Iris pigment epithelial cell (primary cell): ENCODE measurements at places on chromosomes 7 and 10.

- DNase-seq, result no peak
Observed at GRCh38 chr10:44047361-44047760, 337.5 kb downstream of the CXCL12 start.

DNA sequence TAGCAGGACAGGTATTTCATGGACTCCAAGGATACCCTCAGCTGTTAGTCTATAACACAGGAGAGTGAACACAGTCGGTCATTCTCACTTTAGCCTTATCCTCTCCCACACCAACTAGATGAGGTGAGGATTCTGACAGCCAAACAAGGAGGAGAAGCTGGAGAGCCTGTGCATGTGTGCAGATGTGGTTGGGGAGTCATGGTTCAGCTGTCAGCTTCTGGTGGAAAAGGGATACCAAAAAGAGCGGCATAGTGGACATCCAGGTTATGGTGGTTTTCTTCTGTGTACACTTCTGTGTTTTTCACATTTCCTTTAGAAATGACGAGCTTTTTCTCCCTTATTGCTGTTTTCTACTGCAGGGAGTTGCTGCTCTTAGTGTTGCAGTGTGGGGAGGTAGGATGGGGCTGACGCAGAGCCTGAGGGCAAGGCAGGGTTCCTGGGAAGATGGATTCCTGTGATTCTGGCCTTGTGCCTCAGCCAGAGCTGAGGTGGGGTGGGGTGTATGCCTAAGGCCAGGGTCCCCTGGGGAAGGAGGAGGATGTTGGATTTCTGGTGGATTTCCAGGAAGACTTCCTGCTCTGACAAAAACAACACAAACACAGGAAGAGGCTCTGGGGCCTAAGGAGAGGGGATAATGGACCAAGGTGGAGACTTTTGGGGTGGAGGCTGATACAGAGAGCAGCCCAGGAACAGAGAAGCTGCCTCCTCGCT lies 26.6 kb downstream of the PLAU start:
- DNase-seq, result no peak

GRCh38 chr7:24869572-24869971 lies 110.4 kb downstream of the OSBPL3 start:
- peak; percentile 34 for DNase-seq

- no peak for DNase-seq
Observed at GRCh38 chr10:80252296-80252887, 37.1 kb downstream of the MAT1A start.

GRCh38 chr10:5089865-5090264 lies 4.3 kb upstream of the AKR1C3 start:
- peak; percentile 65 for DNase-seq

- no peak for DNase-seq
Observed at GRCh38 chr7:30157204-30157603, 22.4 kb downstream of the MTURN start.

DNA sequence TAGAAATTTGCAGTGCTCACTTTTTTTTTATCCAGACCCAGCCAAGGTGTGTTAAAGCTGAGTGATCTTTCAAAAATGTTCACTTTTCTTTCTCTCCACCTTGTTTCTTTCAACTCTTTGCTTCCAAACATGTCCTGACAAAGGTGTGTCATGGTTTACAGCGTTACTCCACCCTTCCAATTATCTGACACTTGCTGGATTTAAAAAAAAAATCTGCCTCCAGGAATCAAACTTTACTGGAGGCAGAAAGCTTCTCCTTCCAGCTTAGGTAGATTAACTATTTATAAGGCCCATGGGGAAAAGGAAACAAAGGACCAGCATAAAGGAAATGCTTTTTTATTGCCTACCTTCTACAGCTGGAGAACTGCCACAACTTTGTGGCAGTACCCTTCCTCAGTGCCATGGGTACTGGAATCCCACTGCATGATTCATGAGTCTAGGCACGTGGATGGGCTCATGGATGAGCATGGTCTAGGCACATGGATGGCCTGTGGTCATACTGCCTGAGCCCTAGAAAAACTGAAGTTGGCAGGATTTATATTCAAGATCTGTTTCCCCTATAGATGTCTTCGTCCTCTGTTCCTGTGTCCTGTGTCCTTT lies at the start of gene COL17A1:
Gene COL17A1 (minus strand): TSS at position 80 of the 600 bp plus-strand sequence. CDS start 5,207 bp downstream, outside the sequence.
- no peak for DNase-seq

DNA sequence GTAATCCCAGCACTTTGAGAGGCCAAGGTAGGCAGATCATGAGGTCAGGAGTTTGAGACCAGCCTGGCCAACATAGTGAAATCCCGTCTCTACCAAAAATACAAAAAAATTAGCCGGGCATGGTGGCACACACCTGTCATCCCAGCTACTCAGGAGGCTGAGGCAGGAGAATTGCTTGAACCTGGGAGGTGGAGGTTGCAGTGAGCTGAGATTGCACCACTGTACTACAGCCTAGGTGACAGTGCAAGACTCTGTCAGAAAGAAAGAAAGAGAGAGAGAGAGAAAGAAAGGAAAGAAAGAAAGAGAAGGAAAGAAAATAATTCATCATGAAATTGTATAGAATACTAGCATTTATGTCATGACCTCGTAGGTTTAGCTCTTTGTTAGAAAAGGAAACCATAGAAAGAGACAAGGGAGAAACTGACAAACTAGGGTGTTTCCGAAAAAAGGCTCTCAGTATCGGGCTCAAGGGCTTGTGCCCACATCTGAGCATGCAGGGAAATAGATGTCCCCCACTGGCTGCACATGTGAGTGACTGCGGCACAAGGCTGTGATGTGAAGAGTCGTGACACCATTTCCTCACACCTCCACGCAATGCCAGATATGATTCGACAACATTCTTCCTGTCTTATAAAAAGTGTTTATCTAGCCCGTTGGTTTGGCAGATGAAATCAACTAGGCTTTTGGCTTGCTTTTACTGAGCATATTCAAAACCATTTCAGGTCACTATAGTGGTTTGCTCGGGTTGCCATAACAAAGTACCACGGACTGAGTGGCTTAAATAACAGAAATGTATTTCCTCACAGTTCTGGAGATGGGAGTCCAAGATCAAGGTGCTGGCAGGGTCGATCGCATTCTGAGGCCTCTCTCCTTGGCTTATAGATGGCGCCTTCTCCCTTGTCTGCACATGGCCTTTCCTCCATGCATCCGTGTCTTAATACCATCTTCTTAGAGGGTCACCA lies 2.0 kb downstream of the SRGN start:
- DNase-seq, result peak; percentile 81

GRCh38 chr7:131557652-131558385 lies 1.4 kb upstream of the PODXL start:
- DNase-seq, result no peak

DNA sequence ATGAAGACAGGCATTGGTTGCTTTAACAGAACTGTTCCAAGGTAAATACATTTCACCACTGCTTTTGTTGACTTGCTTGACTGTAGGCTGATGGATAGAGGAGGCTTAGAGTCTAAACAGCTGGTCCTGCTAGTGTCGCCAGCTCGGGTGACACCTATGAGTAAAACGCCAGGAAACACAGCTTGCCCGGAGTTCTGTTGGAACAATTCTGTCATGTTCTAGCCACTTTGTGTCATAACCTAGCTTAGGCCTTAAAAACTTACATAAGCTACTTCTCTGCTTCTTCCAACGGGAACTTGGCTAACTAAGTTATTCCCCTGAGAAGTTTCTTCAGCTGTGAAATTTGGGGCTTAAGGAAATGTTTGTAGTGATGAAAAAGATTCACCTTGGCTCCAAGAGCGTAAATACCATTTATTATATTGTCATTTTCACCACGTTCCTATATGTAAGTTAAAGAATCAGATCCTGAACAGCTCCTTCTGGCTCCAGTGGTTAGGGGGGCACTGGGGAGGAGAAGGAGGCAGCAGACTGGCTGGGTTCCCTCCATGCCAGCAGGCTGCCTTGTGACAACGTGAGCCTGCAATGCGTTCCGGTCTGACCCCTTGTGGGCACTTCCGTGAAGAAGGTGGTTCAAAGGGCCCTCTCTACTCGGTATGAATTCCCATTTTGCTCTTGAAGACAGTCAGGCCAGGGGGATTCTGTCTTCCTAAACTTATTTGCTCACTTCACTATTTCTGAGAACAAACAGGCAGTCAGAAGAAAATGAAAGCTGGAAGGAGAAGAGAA lies 253.2 kb downstream of the BMPER start:
- no peak for DNase-seq

- no peak for DNase-seq
Observed at GRCh38 chr7:104548861-104549260, 220.5 kb downstream of the LHFPL3 start.

DNA sequence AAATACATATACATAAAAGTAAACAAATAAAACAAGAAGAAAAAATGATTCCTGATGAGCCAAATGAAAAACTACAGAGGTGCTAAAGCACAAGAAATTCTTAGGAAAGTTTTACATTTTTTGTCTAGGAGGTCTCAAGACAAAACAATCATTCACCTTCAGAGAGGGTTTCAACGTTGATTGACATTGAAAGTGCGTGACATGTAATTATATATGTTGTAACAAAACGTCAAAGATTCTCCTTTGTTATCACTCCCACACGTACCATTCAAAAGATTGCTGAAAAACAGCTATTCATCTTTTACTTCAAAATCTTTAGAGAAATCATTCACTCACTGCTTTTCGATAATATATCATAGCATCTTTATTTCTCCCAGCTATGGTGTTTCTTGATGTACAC lies 375.9 kb downstream of the NEBL start:
- DNase-seq, result no peak

- no peak for DNase-seq
Observed at GRCh38 chr7:158176561-158177173, 411.0 kb downstream of the PTPRN2 start.

- no peak for DNase-seq
Observed at GRCh38 chr10:103692952-103693811, 162.2 kb downstream of the SH3PXD2A start.

DNA sequence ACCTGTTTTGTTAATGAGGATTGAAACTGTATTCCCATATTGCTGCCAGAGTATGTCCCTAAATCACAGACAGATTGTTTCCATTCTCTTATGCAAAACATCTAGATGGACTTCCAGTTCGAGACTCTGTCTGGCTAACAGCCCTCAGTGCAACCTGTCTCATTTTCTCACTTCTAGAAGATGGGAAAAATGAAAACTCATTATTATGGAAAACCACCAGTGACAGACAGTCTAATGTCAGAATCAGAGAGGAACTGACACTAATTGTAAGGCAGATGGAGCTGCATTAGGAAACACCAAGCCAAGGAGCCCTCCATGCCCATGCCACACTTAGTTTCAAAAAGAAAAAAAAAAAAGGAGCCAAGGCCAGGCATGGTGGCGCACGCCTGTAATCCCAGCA lies 61.6 kb downstream of the NPSR1 start:
- no peak for DNase-seq

GRCh38 chr7:120521761-120522737 lies 249.1 kb downstream of the KCND2 start:
- no peak for DNase-seq

DNA sequence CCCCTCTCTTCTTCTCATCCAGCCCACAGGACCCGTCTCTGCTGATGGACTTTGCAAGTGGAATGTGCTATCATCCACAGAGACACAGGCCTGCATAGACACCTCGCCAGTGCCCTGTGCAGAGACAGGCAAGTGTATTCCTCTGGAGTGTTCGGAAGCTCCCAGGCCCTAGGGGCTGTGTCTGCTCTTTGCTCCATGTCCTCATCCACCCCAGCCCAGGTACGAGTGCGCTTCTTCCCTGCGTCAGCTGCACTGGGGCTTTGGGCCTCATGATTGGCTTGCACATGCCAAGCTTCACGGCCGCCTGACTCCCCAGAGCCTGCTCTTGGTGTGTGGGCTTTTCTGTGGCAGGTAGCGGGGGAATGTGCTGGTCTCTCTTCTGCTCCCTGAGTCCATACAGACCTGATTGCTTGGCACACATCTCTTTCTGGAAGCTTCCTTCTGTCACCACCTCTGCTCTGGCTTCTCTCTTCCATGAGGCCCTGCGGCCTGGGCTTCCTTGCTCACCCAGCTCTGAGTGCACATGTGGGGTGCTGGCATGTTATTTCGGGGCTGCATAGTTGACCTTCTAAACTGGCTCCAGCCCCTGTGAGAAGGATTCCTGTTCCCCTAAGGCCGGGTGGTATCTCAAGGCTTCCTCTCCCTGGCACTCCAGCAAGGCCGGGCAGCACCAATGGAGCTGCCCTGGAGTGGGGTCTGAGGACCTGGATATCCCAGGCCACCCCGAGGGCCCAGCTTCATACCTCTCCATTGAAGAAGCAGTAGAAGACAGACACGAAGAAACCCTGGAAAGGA lies 27.8 kb downstream of the CRHR2 start:
- DNase-seq, result no peak

GRCh38 chr10:128730922-128731321 lies 604.7 kb upstream of the MKI67 start:
- DNase-seq, result no peak

DNA sequence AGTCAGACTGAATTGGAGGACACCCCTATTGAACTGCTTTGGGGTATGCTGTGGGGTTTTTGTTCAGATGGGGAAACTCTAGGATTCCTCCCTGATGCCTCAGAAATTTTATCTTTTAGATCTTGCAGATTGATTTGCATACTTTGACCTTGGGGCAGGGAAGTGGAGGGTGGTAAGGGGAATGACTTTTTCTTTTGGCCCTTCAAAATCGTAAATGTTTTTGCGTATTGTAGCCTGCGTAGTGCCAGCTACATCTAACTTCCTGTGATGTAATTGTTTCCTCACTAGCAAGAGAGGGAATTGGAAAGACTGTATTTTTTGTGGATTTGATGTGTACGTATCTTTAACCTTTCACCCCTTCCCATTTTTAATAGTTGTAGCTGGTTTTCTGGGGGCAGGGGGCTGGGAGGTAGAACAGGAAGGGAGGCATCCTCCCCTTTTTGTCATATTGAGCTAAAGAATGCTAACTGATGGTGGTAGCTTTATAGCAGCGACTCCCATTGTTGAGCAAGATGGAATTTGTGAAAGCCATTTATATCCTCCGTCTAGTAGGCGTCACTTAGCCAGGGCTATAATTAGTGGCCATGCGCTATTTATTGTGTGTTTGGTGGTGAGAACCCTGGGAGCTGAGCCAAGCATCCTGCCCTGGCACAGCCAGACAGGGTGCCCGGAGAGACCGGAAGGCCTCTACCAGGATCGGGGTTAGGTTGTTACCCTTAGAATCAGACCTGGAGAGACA lies 11.3 kb downstream of the DUSP5 start:
- no peak for DNase-seq

DNA sequence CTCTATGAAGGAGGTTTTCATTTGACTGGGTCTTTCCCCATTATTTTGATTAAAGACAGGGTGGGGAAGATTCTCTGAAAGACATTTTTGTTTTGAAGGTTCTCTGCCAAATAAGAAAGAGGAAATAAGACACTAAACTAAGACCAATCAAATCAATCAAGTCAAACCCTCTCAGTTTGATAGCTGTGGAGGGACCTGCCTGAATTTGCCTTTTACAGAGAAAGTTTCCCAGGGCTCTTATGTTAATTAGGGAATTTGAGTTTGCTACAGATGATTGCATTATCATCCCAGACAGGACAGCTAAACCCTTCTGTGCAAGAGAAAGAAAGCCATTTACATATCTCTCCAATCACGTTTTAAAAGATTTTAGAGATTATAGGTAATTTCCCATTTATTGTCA lies 80.0 kb downstream of the CSTF2T start:
- DNase-seq, result no peak

GRCh38 chr10:106877574-106877973 lies 286.9 kb downstream of the SORCS1 start:
- no peak for DNase-seq

- no peak for DNase-seq
Observed at GRCh38 chr10:75233444-75234016, 2.2 kb downstream of the COMTD1 start.
